ENCODE measurements at places on chromosomes 11 and 22. TPM values are rescaled to one million over a fixed set of nuclear protein-coding genes. Genes with fewer than 3 reads are reported as not detected.

Gene SAA1
- not detected for total RNA-seq

Gene KRTAP5-8
- not detected for total RNA-seq

Gene NAALAD2
- total RNA-seq = not detected

Gene MUC6
- total RNA-seq = not detected

Gene TUB
- 5.7 TPM for total RNA-seq

Gene MMP13
- not detected for total RNA-seq

Gene TIMP3
- 1.4 TPM for total RNA-seq

Gene CCDC116
- 0.08 TPM for total RNA-seq

Gene LINC01488
- total RNA-seq = not detected

All from A549 treated with CpdA at 1 μM for 4 hours (cell line).